ENCODE measurements at places on chromosomes 7 and 10. TPM values are rescaled to one million over a fixed set of nuclear protein-coding genes. Genes with fewer than 3 reads are reported as not detected.

The PTF1A gene
- total RNA-seq, result not detected

- H3K27ac ChIP-seq, result peak overlapping the region; percentile 67
- peak; percentile 93 for DNase-seq
- no peaks in the 10 kb centered on the region for H3K27me3 ChIP-seq
- H3K4me1 ChIP-seq, result peaks cover 21% of the 10 kb centered on the region
- no peaks in the 10 kb centered on the region for H3K36me3 ChIP-seq
These were observed 42.8 kb downstream of the GRB10 start for GRCh38 chr7:50739744-50740435.

The BUD23 gene
- total RNA-seq, result 54.3 TPM

- H3K27me3 ChIP-seq, result no peaks in the 10 kb centered on the region
- peaks cover 22% of the 10 kb centered on the region for H3K36me3 ChIP-seq
- peak overlapping the region; percentile 94 for H3K27ac ChIP-seq
- no peak for DNase-seq
- H3K4me3 ChIP-seq, result peak overlapping the region; percentile 93
- H3K4me1 ChIP-seq, result peaks cover 47% of the 10 kb centered on the region
These were observed 825 bp downstream of the MRPL32 start for GRCh38 chr7:42932811-42933591.

The PON1 gene
- not detected for total RNA-seq

The ARL3 gene
- total RNA-seq, result 3.7 TPM

The LIPK gene
- not detected for total RNA-seq

- no peak for DNase-seq
- no peak overlapping the region for H3K4me3 ChIP-seq
- no peaks in the 10 kb centered on the region for H3K4me1 ChIP-seq
- H3K27ac ChIP-seq, result no peak overlapping the region
- no peaks in the 10 kb centered on the region for H3K27me3 ChIP-seq
These were observed 307.9 kb downstream of the PRKG1 start for GRCh38 chr10:51382181-51382580.

The SPDYE2 gene
- 0.28 TPM for total RNA-seq

- H3K27ac ChIP-seq, result no peak overlapping the region
- H3K4me1 ChIP-seq, result no peaks in the 10 kb centered on the region
- peak; percentile 43 for DNase-seq
- H3K27me3 ChIP-seq, result no peaks in the 10 kb centered on the region
- H3K36me3 ChIP-seq, result no peaks in the 10 kb centered on the region
- no peak overlapping the region for H3K4me3 ChIP-seq
These were observed 102.3 kb downstream of the JAZF1 start for GRCh38 chr7:28078036-28078901.

DNA sequence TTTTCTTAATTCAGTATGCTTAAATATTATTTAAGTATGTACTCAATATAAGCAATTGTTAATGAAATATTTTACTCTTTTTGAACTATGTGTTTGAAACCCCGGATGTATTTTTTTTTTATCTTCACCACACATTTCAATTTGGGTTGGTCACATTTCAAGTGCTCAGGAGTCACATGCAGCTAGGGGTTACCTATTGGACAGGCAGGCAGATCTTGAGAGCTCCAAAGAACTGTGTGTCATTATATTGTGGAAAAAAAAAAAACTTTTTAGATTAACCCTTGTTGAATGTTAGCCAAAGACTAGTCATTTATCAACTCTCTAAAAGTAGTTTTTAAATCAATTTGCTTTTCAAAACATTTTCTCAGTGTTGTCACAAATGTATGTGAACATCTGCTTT, 37.2 kb downstream of the IKZF1 start:
- peak overlapping the region; percentile 96 for H3K27ac ChIP-seq
- peaks cover 15% of the 10 kb centered on the region for H3K36me3 ChIP-seq
- DNase-seq, result no peak
- no peak overlapping the region for H3K4me3 ChIP-seq
- H3K4me1 ChIP-seq, result peaks cover 99% of the 10 kb centered on the region

The INSYN2A gene
- total RNA-seq, result not detected

DNA sequence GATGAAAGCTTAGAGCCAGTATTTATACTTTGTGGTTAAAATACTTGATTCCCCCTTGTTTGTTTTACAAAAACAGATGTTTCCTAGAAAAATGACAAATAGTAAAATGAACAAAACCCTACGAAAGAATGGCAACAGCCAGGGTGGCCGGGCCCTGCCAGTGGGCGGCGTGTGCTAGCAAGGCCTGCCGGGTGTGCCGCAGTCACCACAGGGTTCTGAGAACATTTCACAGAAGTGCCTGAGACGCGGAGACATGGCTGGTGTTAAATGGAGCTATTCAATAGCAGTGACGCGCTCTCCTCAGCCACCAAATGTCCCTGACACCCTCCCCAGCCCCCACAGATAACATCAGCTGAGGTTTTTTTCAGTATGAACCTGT, 14.5 kb downstream of the GPR146 start:
- no peaks in the 10 kb centered on the region for H3K36me3 ChIP-seq
- H3K4me1 ChIP-seq, result peaks cover 32% of the 10 kb centered on the region
- no peaks in the 10 kb centered on the region for H3K27me3 ChIP-seq
- DNase-seq, result peak; percentile 47

DNA sequence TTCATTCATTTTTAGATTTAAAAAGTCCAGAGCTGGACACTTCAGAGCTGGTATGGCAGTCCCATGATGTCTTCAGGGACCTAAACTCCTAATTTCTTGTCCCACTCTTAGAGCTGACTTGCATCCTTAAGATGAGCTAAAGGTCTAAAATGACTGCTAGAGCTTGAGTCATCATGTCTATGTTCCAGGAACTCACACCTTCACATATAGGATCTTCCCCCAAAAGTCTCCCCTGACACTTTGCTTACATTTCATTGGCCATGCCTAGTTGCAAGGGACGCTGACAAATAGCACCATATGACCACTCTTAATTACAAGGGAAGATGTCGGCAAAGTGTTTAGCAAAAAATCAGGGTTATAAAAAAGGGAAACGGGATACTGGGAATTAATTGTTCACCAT, 10.4 kb upstream of the AOAH start:
- H3K4me3 ChIP-seq, result no peak overlapping the region
- H3K27me3 ChIP-seq, result no peaks in the 10 kb centered on the region
- H3K36me3 ChIP-seq, result no peaks in the 10 kb centered on the region
- H3K27ac ChIP-seq, result no peak overlapping the region
- no peak for DNase-seq

GRCh38 chr7:152924826-152925411, 165.4 kb downstream of the ACTR3B start:
- no peaks in the 10 kb centered on the region for H3K4me1 ChIP-seq
- H3K27ac ChIP-seq, result no peak overlapping the region
- no peaks in the 10 kb centered on the region for H3K27me3 ChIP-seq
- no peak overlapping the region for H3K4me3 ChIP-seq
- no peak for DNase-seq

The PRLHR gene
- total RNA-seq, result not detected

DNA sequence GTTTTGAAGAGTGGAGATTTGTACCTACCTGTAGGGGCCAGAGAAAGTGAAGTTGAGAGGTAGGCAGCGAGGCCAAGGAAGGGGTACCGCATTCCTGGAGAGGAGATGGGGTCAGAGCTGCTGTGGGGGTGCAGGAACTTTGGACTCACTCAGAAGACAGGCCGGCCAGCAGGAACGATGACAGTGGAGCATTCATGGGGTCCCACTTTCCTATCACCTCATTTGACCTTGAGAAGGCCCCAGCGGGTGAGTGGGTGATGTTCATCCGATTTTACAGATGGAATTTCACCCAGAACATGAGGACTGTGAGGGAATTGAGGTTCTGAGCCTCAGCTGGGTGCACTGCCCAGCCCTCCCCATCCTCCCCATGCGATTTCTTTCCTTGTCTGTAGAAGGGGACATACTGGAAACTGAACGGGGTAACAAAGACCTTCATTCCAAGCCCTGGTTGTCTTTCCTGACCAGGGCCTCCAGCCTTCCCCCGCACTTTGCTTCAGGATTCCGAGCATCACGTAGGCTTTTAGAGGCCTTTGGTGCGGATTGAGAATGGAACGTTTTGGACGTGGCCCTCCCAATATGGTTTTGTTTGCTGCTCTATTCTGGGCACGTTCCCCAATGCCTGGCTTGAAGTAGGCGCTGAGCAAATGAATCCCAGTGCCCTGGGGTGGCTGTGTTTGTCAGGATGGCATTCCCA, 87.3 kb downstream of the ADCY1 start:
- DNase-seq, result no peak
- no peak overlapping the region for H3K4me3 ChIP-seq
- H3K4me1 ChIP-seq, result no peaks in the 10 kb centered on the region
- no peaks in the 10 kb centered on the region for H3K36me3 ChIP-seq
- H3K27me3 ChIP-seq, result no peaks in the 10 kb centered on the region
- H3K27ac ChIP-seq, result no peak overlapping the region

- no peak overlapping the region for H3K4me3 ChIP-seq
- peak overlapping the region; percentile 31 for H3K27ac ChIP-seq
- H3K27me3 ChIP-seq, result no peaks in the 10 kb centered on the region
These were observed 44.9 kb upstream of the FAM3C start for GRCh38 chr7:121440857-121441503.

The TAC1 gene
- not detected for total RNA-seq

GRCh38 chr10:29227201-29227600, 61.7 kb upstream of the LYZL1 start:
- H3K4me1 ChIP-seq, result no peaks in the 10 kb centered on the region
- H3K36me3 ChIP-seq, result no peaks in the 10 kb centered on the region
- DNase-seq, result no peak
- H3K4me3 ChIP-seq, result no peak overlapping the region

GRCh38 chr10:68043030-68043429, 32.1 kb downstream of the HERC4 start:
- no peak overlapping the region for H3K27ac ChIP-seq
- H3K27me3 ChIP-seq, result no peaks in the 10 kb centered on the region
- H3K36me3 ChIP-seq, result peaks cover 13% of the 10 kb centered on the region

DNA sequence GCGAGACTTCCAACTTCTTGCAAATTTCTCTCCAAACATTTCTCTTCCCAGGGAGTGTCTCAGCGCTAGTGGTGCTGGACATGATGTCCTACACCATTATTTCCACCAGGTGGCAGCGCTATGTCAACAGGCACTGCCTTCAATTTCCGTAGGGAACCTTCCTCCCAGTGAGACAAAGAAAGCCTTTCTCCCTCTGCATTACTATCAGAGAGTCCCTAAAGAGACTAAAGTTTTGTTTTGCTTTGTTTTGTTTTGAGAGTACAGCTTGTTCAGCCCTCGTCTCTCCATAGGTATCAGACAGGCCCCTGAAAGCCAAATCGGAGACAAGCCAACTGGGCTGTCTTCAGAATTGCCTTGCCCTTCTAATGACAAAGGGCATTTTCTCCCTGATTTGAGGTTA, 44.2 kb upstream of the GGCT start:
- H3K36me3 ChIP-seq, result no peaks in the 10 kb centered on the region
- no peaks in the 10 kb centered on the region for H3K27me3 ChIP-seq
- H3K4me1 ChIP-seq, result no peaks in the 10 kb centered on the region
- DNase-seq, result no peak
- H3K4me3 ChIP-seq, result no peak overlapping the region

The CNPY1 gene
- not detected for total RNA-seq

The HTR5A gene
- total RNA-seq, result not detected

DNA sequence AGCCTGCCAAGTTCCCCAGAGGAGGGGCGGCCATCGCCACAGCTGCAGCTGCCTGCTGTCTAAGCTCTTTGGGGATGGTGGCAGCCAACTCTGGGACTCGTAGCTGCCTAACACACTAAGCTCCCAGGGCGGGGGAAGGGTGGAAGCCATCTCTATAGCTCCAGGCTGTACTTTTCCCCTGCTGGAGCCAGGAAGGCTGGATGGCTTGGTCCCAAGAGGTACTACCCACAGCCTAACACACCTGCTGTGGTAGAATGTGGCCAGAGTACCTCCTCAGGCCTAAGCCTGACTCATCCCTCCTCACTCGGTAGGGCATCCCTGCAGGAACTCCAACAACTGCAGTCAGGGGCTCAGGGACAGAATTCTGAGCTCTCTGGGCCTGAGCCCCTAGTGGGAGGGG, 151.7 kb upstream of the TAC1 start:
- no peak overlapping the region for H3K27ac ChIP-seq
- no peak overlapping the region for H3K4me3 ChIP-seq
- no peaks in the 10 kb centered on the region for H3K36me3 ChIP-seq
- no peak for DNase-seq

DNA sequence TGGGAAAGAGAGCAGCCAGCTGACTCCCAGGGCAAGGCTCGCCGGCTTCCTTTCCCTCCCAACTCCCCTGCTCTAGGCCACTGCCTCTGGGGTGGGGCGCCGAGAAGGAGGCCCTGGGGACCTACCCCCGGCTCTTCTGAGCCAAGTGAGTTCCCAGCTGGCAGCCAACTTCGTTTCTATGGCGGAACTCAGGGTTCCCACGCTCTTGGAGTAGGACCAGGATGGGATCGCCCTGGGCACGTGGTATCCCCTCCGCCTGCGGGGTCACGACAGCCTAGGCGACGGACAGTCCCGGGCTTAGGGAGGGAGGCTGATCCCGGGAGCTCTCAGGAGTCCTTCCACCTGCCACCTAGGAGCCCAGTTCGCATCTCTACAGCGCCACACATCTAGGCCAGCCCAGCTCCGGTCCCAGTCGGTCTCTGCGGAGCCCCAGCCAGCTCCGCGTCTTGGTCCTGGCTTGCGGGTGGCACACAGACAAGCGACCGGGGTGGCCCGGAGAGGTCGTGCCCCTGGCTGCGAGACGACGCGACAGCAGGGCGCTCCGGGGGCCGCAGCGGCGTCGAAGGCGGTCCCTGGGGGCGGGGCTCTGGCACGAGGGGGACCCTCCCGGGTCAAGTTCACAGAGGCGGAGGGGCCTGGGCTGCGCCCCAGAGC, 20.5 kb upstream of the GATA3 start:
- no peaks in the 10 kb centered on the region for H3K36me3 ChIP-seq
- H3K4me3 ChIP-seq, result no peak overlapping the region
- H3K27me3 ChIP-seq, result peaks cover 59% of the 10 kb centered on the region
- no peak for DNase-seq
- H3K4me1 ChIP-seq, result peaks cover 40% of the 10 kb centered on the region

DNA sequence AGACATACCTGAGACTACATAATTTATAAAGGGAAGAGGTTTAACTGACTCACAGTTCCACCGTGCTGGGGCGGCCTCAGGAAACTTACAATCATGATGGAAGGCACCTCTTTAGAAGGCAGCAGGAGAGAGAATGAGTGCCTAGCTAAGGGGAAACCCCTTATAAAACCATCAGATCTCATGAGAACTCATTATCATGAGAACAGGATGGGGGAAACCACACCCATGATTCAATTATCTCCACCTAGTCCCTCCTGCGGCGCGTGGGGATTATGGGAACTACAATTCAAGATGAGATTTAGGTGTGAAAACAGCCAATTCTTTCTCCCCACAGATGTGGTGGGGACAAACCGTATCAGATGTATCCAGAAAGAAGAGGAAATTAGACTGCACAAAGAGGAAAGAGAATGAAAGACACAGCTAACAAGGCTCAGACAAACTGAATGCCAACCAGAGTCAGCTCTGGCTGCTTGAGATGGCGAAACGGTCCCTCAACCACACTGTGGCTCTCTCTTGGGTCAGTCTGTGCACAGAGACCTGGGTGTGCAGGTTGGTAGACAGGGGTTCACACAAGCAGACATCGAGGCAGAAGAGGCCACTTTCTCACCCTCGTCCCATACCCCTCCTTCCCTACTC, 375.6 kb downstream of the SFMBT2 start:
- H3K27ac ChIP-seq, result no peak overlapping the region
- H3K36me3 ChIP-seq, result no peaks in the 10 kb centered on the region
- H3K27me3 ChIP-seq, result no peaks in the 10 kb centered on the region
- peaks cover 28% of the 10 kb centered on the region for H3K4me1 ChIP-seq

The NRCAM gene
- total RNA-seq, result 0.22 TPM

The KNDC1 gene
- 1.4 TPM for total RNA-seq

Measured in CD4-positive, alpha-beta memory T cell (primary cell).